ENCODE measurements at places on chromosomes 11 and 22.
A peak's percentile ranks its signal among the peaks of the same experiment; 100 is the strongest.

- no peak for DNase-seq
These were observed 528 bp downstream of the WEE1 start for GRCh38 chr11:9573775-9574621.

GRCh38 chr22:23192558-23192957 is 12.2 kb downstream of the BCR start:
- no peak for DNase-seq

- no peak for DNase-seq
These were observed 42.1 kb upstream of the JAM3 start for GRCh38 chr11:134026655-134027343.

- DNase-seq = no peak
These were observed 8.3 kb downstream of the IGF2 start for GRCh38 chr11:2130881-2131352.

GRCh38 chr11:66467034-66467659 is 442 bp downstream of the PELI3 start:
- no peak for DNase-seq

DNA sequence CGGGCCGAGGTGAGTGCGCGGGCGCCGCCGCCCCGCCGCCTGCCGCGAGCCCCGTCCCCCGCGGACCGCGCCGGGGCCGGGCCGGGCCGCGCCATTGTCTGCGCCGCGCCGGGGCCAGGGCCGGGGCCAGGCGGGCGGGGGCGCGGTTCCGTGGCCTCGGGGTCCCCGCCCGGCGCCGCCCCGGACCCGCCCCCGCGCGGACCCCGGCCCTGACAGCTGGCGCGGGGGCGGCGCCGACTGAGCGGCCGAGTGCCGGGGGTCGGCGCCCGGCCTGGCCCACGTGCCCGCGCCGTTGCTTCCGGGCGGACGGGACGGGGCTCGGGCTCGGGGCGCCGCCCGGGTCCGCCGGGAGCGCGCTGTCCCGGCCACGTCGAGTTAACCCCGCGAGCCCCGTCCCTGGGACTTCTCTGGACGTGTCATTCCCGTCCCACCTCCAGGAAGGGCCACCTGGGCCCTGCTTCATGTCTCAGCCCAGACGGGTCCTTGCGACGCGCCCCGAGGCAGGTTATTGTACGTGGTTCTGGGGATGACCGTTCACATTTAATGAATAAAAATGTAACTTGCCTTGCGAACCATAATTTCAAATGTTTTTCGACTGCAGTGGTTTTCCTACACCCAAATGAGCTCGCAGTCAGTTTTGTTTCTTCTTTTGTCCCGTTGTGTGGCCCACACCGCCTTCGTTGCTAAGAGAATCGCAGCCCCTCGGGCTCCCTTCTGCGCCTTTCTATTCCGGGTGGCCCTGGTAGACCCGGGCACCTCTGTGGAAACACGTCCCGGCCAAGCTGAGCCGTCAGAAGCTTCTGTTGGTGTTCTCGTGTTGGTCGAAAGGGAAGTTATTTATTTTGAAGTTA is 562 bp downstream of the ZBED4 start:
- no peak for DNase-seq

GRCh38 chr11:67441098-67441563 is 2.1 kb downstream of the CORO1B start:
- DNase-seq = no peak

- DNase-seq = no peak
These were observed 1.7 kb upstream of the TXNRD2 start for GRCh38 chr22:19943082-19944026.

GRCh38 chr22:37309211-37310074 is 27.1 kb downstream of the CYTH4 start:
- no peak for DNase-seq

DNA sequence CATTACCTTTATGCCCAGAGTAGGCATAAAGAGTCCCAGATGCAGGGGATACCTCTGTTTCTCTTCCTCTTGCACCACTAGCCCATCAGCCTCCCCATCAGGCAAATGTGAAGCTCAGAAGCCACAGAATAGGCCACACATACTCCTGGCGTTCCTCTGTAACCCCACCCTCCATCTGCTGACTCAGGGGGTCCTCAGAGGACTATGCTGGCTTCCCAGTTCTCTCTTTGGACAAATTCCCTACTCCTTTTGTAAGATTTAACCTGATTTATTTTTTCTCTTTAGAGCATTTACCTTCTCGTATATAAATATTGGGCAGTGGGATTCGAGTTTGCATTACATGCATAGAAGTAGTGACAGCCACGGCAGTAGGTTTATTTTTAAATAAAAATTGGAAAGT is 262.3 kb upstream of the CADM1 start:
- no peak for DNase-seq

DNA sequence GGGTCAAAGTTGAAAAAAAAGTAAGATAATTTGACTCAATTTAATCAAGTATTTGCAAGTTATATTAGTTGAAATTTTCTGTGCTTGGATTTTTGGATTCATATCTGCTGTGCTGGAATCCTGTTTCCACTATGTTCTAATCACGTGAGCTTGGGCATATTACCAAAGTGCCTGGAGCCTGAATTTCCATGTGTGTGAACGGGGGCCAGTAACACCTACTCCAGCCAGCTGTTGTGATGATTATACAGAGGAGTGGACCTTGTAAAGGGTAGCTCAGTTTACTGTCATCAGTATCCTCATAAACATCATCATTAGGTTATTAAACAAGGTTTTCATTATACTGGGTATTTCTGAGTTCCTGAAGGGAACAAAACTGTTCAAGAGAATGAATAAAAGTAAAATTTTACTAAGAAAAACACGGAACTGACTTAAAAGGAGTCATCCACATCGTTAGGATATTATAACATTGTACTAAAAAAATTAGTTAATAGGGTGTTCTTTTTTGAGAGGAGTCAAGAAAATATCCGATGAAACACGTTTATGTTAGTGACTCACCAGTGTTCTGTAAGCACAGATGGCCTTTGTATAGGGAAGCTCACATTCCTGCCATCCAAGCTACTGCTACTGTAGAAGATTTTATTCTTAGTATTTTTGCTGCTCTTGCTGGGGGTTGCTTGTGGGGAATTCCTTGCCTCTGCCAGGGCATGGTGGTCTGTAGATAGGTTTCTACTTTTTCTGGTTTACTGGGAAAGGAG is 144.1 kb downstream of the ARHGAP42 start:
- DNase-seq = no peak

GRCh38 chr22:36386351-36386899 is 1.3 kb downstream of the MYH9 start:
- DNase-seq = no peak

DNA sequence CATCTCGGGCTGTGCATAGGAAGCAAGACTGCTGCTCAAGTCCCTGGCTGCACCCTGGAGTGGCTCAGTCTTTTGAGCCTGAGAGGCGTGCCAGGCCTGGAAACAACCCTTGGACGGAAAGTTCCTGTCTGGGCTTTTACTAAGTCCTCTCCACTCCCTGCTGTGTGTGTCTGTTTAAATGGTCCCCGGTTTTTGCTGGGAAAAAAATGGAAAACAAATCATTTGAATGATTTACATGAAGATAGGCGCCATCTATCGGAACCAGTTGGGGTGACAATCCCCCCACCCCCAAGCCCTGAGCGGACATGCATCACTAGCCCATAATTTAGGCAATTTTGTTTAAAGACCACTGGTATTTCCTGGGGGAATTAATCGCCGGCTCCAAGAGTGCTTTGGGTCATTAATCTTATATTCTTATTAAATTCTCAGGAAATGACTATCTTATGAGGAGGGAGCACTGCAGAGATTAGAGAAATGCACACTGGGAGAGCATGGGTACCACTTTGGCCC is 2.7 kb upstream of the GAB2 start:
- peak; percentile 71 for DNase-seq

DNA sequence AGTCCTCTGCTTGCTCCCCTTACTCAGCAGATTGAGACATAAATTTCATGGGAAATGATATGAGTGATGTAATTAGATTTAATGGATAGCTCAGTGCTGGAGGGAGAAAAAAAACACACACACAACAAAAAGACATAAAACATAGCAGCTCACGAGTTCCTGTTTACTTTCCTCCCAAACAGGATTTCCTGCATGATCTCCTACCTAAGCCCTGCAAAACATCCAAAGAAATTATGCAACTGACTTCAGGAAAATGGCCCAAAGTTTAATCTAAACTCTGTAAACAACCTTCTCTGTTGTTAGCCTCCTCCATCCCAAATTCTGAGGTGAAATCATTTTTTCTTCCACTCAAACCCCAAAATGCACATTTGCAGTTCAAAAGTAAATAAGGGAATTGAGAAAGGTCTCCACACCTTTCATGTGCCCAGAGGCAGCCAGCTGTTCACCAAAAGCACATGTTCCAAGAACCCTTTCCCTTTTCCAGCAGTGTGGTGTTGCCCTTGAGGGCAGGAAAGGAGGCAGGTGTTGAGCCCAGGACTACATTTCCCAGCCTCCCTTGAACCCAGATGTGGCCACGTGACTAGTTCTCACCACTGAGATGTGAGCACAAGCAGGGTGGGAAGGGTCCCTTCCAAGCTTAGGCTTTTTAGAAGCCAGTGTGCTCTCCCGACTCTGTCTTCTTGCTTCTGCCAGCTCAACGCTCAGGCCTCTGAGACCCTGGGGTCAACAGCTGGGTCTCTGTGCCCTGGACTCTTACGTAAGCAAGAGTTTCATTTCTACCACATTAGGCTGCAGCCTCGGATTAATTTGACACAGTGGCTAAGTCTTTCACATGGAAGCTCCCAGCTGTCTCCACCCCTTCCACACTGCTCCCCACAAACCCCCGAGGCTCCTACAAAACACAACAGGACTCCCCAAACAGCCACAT is 301.2 kb downstream of the CTTN start:
- no peak for DNase-seq

- no peak for DNase-seq
These were observed 103.2 kb downstream of the ETS1 start for GRCh38 chr11:128484172-128484571.

GRCh38 chr22:44455151-44455962 is 42.7 kb downstream of the RTL6 start:
- DNase-seq = no peak

DNA sequence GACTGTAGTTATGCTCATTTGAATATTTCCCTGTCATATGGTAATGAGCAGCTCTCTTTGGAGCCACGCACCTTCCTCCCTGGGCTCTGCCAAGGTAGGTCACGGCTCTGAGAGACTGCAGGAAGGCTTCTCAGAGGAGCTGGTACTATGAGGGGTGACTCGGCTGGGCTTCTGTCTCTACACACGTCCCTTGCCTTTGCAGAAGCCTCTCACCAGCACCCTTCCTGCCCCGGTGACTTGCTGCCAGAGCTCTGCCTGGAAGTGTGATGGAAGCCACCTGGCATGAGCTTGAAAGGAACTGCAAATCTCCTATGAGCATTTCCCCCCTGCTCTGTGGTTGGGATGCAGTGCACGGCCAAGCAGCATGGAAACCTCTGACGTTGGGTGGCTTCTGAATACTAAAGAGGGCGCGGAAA is 74.2 kb downstream of the KIRREL3 start:
- peak; percentile 22 for DNase-seq

DNA sequence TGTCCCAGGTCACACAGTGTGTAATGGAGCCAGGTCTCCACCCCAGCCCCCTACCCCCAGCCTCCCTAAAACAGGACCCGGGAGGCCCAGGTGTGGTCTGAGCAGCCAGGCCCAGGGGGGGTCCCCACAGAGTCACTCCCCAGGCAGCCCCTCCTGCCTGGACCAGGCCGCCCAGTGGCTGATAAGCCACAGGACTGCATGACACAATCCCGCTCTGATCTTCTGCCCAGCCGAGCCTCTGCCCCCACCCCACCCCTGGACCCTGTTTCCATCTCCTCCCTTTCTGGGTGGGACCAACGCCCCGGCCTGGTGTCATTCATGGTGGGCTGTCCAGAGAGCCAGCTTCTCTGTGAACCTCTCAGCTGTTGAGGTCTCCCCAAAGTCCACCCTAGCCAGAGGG is 7.8 kb upstream of the LIF start:
- DNase-seq = no peak

- no peak for DNase-seq
These were observed 123.7 kb upstream of the HSD17B12 start for GRCh38 chr11:43556612-43557375.

DNA sequence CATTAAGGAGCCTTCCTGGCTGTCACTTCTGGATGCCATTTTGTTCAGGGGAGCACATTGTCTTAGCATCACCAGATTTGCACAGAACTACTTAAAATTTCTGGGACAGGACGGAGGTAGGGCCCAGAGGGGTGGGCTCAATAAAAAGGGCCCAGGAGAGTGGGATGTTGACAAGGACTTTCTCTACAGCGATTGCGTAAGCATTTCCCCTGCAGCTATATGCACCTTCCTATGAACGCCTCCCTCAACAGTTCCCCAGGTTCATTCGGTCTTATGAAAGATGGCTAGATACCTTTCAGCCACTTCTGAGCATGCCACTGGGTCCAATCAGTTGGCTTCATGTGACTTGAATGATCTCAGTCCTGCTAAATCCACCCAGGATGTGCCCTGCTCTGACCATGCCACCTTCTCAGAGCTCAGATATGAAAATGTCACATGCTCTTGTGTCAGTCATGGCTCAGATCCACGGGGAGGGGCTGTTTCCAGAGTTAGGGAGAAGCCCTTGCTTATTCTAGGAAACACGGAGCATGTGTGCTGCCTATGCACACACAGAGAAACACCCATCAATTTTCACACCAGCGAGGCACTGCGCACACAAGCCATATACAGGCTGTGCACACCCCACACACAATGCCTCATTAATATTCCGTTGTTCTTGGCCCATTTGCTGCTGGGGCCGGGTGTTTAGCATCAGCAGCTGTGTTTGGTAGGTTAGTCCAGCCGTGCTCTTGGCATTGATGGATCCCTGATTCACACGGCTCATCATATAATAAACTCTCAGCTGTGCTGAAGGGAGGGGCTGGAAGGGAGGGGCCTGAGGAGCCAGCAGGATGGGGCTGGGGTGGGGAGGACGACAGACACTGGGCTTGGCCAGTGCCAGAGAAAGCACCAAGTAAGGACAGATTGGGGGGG is 52.5 kb upstream of the NNMT start:
- peak; percentile 39 for DNase-seq

DNA sequence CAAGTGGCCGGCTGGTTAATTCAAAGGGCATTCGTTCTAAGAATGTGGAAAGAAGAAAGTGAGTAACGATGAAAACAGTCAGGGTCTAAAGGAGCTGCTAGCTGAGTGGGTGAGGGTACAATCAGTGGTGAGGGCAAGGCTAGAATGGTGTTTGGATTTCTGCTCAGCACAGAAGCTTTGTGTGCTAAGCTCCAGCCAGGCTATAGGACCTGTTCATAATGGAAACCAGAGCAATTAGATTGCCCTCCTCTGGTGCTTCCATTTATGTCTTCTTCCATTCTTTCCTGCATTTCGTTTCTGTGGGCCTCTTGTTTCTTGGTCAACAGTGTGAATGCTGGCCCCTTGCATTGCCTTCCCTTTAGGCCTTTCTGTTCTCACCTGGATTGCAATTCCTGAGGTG is 572.9 kb upstream of the CHORDC1 start:
- DNase-seq = no peak

GRCh38 chr22:29932136-29932535 is 49.2 kb downstream of the MTMR3 start:
- no peak for DNase-seq

GRCh38 chr22:27314276-27314807 is 487.2 kb downstream of the MN1 start:
- no peak for DNase-seq

GRCh38 chr11:32464078-32464477 is 28.7 kb upstream of the WT1 start:
- DNase-seq = no peak
